ENCODE measurements at places on chromosomes 11 and 22.

GRCh38 chr11:73982595-73982989 is at the start of gene UCP2:
UCP2 (minus strand) TSS chr11:73982843; CDS start chr11:73978378, 4,465 bp downstream.
- DNase-seq = peak; percentile 16

- DNase-seq = no peak
Observed at GRCh38 chr11:111006227-111006626, 239.3 kb upstream of the POU2AF2 start.

DNA sequence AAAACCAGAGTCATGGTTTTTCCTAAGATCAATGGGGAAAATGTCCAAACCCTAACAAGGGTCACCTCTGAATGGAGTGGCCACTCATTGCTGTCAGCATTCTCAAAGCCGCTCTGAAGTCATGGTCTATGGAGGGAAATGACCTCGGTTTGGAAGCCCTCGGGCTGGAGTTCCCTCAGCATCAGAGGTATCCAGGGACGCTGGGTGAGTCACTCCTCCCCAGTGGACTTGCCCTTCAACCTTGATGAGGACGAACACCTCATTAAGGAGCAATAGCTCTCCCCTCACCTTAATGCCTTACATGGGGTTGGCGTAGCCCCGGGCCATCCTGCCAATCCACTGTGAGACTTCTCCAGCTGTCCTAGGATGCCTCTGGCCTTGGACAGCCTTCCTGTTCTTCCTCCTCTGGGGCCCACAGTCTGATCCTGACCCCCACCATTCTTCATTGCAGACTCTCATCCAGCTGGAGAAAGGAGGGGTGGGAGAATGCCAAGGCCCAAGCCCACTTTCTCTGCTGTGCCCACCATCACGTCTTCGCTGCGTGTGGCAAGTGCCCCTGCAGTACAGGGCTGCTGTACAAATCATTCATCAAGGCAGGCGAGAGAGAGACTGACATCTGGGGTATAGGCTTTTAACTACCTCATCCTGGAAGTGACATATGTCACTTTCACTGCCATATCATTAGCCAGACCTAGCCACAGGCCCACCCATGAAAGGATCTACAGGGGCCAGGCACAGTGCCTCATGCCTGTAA is 25.4 kb upstream of the MYH9 start:
- DNase-seq = no peak

DNA sequence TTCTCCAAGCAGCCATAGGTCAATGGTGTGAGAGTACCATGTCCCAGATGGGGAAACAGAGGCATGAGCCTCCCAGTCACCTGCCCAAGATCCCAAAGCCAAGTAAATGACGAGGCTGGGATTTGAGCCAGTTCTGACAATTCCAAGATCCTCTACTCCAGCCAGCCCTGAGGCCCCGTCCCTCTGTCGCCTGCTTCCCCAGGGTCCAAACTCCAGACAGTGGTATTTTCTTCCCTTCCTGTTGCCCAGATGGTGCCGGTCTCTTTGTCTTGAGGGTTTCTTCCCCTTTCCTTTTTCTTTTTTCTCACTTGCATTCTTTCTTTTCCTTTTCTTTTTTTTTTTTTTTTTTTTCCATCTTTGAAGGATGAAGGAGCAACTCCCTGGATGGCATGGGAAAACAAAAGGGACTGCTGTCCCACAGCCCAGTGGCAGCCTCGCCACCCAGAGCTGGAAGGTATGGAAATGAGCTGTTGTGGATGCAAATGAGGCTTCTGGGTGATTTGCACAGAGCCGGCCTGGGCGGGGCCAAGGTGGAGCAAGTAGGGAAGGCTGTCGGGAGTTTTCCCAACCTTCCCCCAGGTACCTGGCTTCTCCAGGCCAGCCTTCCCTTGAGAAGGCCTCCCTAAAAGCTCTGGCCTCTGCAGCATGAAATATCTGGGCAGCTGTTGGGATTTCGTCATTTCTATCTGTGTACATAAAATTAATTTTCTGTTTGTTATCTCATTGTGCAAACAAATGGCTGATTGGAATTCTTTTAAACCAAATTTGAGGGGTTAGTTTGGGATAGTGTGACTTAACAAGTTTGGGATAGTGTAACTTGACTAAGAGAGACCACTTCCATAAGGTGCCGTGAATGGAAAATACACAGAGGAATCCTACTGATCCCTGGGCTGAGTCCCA is 146.8 kb downstream of the MN1 start:
- no peak for DNase-seq

GRCh38 chr22:30328466-30329049 is 1.8 kb upstream of the TBC1D10A start:
- no peak for DNase-seq

GRCh38 chr22:31730344-31730711 is 19.6 kb downstream of the PRR14L start:
- DNase-seq = no peak

GRCh38 chr11:72589802-72590761 is 84.1 kb downstream of the PDE2A start:
- DNase-seq = no peak

DNA sequence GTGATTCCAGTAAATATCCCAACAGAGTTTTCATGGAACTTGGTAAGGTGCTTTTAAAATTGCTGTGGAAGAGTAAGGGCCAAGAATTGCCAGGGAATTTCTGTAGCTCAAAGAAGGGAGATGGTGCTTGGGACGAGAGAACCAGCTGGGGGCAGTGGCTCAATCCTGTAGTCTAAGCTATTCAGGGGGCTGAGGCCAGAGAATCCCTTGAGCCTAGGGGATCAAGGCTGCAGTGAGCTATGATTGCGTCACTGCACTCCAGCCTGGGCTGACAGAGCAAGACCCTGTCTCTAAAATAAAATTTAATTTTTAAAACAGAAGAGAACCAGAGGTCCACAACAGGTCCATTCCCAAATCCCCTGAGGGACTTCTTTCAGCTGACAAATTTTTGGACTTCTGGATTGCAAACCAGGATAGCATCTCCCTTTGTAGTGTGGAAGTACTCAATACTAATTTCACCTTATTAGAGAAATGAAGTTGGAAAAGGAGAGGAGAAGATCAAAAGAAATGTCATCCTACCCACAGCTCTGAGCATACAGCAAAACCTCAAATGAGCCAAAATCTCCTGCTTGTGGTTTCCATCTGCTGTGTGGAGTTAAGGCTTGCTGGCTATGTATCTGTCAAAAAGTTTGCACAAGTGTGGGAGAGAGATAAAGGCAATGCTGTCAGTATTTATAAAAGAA is 59.2 kb upstream of the CLPB start:
- DNase-seq = no peak

- DNase-seq = no peak
Observed at GRCh38 chr11:121807051-121807450, 309.0 kb downstream of the BLID start.
